ENCODE measurements at places on chromosomes 5 and 9. TPM values are rescaled to one million over a fixed set of nuclear protein-coding genes. Genes with fewer than 3 reads are reported as not detected.

GRCh38 chr9:127910613-127911205 is 6.1 kb downstream of the ST6GALNAC4 start:
- DNase-seq, result peak; percentile 61

Gene NUP155
- total RNA-seq, result 36.0 TPM

DNA sequence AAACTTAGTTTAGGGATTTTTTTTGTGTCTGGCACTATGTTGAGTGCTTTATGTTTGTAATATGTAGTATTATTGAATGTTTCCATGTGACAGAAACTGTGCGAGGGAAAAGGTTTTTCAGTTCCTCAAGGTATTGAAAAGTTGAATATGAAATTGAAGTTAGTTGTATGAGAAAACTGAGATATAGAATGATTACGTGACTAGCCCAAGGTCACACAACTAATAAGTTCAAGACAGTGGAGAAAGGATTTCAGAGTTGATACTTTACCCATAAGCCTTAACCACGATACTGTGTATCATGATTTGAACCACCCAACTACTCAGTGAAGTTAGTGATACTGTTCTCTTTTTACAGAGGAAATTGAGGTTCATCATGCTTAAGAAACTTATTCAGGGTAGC is 5.7 kb downstream of the NIPBL start:
- DNase-seq, result no peak

Gene BNC2
- 19.2 TPM for total RNA-seq

GRCh38 chr9:95383185-95383676 is 65.7 kb upstream of the FANCC start:
- peak; percentile 94 for DNase-seq
